ENCODE measurements at places on chromosomes 3 and 15.

DNA sequence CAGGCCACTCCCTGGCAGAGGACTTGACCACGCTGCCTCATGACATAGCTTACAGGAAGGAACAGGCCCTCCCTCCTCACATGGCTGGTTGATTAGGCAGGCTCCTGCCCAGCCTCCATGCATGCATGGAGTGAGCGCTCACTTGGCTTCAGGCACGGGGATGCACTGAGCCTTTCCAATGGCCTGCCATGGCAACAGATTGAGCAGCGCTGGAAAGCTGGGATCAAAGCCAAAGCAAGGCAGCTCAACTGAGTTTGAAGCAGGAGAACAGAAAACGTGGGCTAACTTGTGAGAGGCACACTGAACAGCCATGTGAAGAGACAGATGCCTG lies 5.9 kb upstream of the GRAMD2A start:
- no peak for DNase-seq

DNA sequence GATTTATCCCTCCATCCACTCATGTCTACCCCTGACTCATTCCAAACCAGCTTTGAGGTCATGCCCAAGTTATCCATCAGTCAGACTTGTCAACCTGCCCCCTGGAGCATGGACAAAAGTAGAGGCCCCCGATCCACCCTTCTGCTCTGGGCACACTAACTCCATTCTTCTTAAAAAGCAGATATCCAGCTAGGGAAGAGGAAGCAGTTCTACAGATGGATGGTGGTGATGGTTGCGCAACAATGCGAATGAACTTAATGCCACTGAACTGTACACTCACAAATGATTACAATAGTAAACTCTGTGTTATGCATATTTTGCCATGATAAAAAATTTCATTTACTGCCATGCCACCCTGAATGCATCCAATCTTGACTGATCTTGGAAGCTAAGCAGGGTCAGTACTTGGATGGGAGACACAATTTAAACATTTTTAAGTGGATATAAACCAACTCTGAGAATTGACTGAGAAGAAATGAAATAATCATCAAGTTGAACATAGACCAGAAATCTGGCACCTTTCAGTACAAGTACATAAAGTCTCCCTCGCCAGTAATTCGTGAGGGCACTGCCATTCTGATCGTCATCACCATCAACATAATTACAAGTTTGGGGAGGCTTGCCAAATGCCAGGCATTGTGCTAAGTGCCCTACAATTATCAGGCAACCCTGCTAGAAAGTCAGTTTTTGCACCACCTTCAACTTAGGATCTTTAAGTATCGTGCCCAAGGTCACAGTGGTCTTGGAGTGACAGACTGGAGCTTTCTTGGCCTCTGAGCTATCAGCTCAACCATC lies 124.8 kb downstream of the ATP10A start:
- DNase-seq = no peak

- no peak for DNase-seq
Observed at GRCh38 chr3:47323431-47324277, 40.9 kb downstream of the KLHL18 start.

- DNase-seq = no peak
Observed at GRCh38 chr15:96320703-96321638, 9.5 kb upstream of the NR2F2 start.

GRCh38 chr3:133464573-133464972 lies 64.7 kb downstream of the BFSP2 start:
- DNase-seq = no peak

- DNase-seq = no peak
Observed at GRCh38 chr3:123524981-123525380, 59.9 kb downstream of the HACD2 start.

GRCh38 chr3:44654039-44654438 lies 5.5 kb downstream of the ZNF35 start:
- DNase-seq = no peak

Data from iPS-NIHi11 (cell line).